ENCODE measurements at places on chromosomes 6 and 20.

DNA sequence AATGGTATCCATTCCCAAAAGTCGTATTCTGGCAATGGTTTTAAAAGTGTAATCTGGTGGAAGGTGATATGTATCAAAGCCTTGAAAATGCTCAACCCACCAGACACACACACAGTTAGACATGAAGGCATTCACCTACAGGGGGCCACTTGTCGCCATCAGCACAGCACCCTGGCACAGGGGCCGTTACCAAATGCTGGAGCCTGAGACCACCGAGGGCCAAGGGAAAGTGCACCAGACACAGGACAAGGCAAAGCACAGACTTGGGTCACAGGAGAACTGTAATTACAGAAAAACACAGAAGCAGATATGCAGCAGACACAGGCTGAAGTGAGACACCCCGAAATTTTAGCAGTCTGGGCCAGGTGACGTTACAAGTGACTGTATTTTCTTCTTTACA, 9.3 kb downstream of the TAF4 start:
- DNase-seq = no peak

GRCh38 chr6:163406366-163406765, 8.2 kb upstream of the QKI start:
- no peak for DNase-seq

GRCh38 chr20:12391099-12391498, 473.4 kb downstream of the BTBD3 start:
- no peak for DNase-seq

DNA sequence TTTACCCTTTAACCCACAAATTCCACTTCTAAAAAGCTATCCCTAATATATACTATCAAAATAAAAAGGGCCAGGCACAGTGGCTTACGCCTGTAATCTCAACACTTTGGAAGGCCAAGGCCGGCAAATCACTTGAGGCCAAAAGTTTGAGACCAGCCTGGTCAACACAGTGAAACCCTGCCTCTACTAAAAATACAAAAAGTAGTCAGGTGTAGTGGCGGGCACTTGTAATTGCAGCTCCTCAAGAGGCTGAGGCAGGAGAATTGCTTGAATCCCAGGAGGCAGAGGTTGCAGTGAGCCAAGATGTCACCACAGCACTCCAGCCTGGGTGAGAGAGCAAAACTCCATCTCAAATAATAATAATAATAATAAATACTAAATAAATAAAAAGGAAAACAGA, 82.5 kb downstream of the TRIM27 start:
- DNase-seq = no peak

- no peak for DNase-seq
These were observed 15.7 kb downstream of the NRSN2 start for GRCh38 chr20:362271-363254.

GRCh38 chr6:119350952-119351372, 1.4 kb upstream of the MAN1A1 start:
- peak; percentile 23 for DNase-seq

All from astrocyte (in vitro differentiated cells and primary cell).